ENCODE measurements at places on chromosomes 5 and 9.

DNA sequence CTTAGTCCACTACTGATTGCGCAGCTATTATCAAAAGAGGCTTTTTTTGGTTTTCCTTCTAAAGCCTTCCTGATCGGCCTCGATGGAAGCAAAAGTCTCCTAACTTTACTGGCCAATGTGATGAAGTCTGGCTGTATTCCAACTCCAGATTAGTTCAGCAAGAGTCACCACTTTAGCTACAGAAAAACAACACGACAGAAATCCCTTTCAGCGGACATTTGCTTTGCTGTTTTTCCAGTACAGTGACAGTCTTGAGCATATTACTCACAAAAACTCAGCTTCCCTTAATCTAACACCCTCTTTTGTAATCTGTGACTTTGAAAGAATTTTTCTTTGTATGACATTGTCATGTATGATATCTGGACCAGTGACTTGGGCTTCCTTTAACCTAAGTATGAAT is 95.7 kb downstream of the HOMER1 start:
- no peak for DNase-seq

DNA sequence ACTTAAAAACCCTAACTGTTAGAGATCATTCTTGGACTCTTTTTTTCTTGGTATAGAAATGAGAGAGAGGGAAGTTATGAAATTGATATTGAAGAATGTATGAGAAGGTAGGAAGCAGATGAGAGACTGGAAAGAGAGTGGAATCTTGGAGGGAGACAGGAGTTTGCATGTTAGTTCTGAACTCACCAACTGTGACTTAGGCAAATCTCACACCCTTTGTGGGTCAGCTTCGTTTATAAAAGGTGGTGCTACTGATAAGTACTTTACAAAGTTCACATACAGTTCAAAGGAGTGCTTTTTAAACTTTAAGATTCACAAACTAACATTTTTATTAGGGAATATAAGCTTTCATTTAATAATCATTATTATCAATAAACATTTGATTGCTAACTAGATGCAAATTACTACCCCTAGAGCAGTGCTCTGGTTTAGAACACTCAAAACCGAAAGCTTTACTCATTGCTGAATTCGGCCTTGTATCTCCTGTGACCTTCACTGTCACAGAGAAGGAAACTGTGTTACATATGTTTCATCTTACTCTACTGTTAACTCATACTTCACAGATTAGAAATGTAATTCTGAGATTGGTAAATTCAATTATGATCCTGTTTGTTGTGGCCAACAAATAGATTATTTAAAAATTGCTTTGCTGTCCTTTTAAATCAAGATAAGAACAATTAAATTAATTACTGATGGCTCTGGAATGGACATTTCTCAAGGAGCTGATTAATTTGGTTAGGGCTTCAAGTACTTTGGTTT is 143.2 kb downstream of the RMI1 start:
- no peak for DNase-seq

- DNase-seq, result no peak
Measured at GRCh38 chr9:69040646-69041045, 5.1 kb downstream of the FXN start.

DNA sequence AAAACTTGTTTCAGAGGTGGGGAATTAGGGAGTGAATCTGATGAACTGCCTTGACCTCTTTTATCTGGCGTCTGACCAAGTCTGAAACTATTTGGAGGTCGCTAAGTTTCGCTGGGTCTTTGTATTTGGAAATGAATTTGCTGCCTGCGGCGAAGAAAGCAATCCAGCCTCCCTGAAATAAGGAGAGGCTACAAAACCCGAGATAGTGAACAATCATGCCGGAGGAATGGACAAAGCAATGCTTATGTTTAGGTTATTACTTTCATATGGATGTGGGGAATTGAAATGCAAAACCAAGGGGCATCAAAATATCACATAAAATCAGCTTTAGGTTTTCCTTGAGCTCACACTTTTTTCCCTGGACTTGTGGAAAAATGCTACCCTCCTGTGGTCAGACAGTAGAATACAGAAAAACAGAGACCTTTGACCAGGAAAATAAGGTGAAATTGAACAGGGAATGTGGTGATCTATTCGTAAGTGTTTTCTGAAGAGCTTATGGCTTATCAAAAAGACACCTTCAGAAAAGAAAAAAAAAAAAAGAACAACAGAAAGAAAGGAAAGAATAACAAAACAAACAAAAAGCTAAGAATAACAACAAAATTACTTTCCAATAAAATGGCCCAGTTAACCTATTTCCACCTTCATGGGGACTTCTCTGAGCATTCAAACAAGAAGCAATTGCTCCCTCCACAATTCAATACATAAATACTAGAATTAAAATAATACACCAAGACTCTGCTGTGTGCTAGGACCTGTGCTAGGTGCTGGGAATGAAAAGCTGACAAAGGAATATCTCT is 68.6 kb upstream of the DPYSL3 start:
- DNase-seq, result no peak

GRCh38 chr5:67066815-67067214 is 129.8 kb downstream of the CD180 start:
- DNase-seq, result no peak

All from CD4-positive, alpha-beta T cell treated with Interleukin-12 subunit alpha and Interleukin-12 subunit beta, for 1 hour (primary cell).